ENCODE measurements at places on chromosomes 12 and 14.

DNA sequence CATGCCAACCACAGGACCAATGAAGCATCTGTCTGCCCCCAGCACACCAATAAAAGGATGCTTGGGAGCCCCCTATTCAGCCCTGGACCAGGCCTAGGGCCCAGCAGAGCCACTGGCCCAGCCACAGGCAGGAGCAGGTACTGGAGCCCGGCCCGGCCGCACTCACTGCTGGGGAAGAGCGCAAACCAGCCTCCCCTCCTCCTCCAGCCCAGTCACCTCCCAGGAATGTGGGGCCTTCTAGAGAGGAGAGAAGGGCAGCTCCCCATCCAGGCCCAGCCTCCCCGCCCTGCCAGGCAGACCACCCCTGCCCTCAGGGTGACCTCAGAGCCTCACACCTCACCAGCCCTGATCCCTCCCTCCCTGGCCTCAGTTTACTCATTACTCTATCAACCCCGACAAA lies 56.2 kb downstream of the CCNK start:
- no peak for DNase-seq

- no peak for DNase-seq
Measured at GRCh38 chr12:105457026-105457425, 126.5 kb downstream of the C12orf75 start.

DNA sequence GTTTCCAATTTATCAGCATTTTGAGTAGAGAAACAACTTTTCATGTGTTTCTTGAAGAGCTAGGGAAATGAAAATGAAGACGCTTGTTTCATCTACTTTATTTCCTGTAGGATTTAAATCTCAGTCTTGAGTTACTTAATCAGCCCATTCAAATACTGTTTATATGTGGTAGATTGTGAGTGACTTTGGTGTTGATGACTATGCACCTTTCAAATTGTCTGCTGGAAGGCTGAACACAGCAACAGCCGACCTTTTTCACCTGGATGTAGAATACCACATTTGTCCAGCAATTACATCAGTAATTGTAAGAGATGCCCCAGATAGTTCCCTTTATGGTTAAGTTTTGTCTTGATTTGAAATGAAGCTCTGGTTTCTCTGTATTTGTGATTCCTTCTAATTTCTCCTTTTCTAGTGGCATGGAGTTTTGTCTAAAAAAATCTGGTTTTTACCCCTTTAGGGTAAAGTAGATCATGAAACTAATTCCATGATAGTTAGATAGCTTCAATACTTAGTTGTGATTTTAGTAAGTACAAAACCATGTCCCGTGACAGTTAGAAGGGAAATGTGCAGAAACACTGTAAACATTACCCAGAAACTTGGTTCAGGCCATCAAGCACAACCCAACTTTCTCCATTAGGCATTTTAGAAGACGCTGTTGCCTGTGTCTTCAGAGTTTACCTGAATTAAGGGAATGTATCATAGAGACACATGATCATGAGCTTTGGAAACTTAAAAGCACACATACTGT lies 165.0 kb downstream of the SRGAP1 start:
- no peak for DNase-seq

- DNase-seq: no peak
Measured at GRCh38 chr14:36313206-36313605, 7.2 kb downstream of the MBIP start.

- DNase-seq: no peak
Measured at GRCh38 chr12:116332705-116333380, 55.4 kb upstream of the MED13L start.

GRCh38 chr14:21066882-21067502 lies 3.1 kb upstream of the ARHGEF40 start:
- no peak for DNase-seq

DNA sequence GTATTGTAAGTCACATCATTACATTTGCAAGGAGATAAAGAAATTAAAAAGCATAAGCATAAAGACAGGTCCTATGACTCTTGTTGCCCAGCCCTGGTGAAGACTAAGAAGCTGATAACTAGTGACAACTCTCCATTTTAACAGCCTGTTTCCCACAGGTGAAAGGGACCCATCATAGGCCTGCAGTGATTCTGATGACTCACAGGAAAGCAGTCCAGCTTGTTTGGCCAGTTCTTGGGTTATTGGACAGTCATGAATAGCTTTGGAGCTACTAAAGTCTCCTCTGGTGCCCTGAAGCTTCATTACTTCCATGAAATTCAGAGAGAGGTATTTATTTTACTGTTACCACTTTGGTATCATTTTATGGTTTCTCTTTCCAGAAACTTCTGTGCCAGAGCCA lies 55.5 kb upstream of the DYRK2 start:
- no peak for DNase-seq

- no peak for DNase-seq
Measured at GRCh38 chr14:69004731-69005431, 25.8 kb upstream of the ACTN1 start.

- DNase-seq: no peak
Measured at GRCh38 chr14:93150227-93151208, 34.2 kb downstream of the MOAP1 start.

- no peak for DNase-seq
Measured at GRCh38 chr12:19070341-19070740, 59.2 kb upstream of the PLEKHA5 start.

DNA sequence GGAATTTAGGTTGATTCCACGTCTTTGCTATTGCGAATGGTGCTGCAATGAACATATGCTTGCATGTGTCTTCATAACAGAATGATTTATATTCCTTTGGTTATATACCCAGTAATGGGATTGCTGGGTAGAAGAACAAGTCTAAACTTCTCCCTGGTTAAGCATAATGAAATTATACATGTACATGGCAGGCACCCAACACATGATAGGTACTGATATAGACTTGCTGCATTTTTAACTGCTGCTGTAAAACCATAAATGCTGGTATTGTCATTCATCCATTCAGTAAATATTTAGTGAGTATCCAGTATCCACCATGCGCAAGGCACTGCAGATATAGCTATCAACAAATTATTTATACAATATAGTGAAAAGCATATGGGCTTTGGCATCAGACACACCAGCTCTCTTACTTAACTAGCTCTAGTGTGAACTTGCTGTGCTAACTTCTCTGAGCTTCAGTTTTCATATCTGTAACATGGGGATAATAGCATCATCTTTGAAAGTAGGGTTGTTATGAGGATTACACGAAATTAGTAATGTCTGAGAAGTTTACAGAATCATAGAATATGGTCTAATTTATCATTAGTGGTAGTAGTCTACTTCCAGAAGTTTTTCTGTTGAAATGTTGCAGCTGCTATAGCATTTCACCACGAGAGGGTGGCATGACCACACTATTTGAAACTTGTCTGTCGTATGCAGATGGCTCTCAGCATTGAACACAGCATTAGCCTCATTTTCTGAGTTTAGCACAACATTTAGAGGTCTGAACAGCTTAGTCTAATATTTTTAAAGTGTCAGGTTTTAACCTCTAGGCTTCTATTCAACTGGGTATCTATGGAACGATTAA lies 32.0 kb upstream of the SEL1L start:
- no peak for DNase-seq

DNA sequence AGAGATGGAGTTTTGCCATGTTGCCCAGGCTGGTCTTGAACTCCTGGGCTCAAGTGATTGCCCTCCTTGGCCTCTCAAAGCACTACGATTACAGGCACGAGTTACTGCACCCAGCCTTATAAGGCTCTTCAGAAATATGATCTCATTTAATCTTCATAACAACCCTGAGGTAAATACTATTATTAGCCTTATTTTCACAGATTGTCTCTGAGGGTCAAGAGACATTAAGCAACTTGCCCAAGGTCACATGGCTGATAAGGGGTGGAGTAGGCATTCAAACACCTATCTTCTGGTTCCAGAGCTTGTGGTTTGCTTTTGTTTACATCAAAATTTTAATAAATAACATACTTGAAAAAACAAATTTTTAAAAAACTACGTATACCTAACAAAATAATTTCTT lies 5.1 kb downstream of the PRKAG1 start:
- DNase-seq: no peak

DNA sequence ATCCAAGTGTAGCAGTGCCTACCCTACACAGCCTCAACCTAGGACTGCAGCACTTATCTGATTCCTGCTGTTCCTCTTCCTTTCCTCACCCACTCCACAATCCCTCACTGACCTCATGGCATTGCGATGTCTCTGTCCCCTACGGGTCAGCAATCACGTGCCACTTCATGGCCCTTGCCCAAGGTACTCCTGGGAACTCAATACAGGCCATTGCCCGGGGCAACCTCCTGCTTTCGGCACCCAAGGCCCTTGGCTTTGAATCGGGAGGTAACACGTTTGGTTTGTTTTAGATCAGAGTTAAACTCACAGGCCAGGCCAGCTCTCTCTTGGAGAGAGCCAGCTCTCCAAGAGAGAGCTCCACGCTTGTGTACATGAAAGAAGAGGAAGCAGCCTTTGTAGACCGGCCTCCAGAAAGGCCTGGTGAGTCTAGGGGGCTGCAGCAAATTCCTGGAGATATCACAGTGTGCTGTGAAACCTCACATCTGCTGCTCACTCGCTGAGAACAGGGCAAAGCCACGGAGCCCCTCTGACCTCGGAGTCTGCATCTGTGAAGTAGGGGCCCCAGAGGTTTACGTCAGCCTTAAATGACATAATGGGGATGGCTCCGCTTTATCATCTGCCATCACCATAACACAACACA lies 12.2 kb downstream of the CLMN start:
- DNase-seq: no peak

DNA sequence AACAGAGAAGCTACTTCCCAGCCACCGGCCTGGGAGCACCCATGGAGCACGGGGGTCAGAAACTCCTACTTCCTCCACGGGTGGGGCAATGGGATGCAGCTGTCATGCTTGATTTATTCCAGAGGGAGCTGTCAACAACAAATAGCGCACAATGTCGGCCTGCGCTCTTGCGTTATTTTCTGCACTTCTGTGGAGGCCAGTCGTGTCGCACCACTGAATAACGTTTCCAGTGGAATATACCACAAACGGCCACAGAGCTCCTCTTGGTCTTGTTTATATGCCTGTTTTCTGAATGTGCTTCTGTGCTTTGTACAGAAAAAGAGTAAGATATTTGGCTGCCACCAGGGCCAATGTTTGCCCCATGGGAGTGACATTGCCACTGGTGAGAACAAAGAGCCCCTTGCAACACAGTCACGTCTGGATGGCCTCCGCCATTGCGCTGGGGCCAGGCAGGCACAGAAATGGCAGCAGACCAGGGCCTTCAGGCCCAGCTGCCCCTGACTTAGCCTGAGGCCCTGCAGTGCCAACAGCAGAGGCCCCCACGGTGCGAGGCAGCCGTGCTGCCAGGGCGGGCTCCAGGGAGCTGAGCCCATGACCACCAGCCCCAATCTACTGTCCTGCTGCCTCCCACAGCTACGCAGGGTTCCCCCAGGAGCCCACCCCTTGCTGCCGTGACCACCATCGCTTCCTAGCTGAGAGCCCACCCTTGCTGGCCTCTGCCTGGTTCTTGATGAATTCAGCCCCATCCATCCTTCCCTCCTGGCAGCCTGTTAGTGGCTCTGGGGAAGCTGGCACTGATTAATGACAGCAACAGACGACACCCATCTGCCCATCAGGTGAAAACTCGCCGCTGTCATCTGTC lies 28.9 kb upstream of the TMEM179 start:
- no peak for DNase-seq

GRCh38 chr12:111881716-111882115 lies 39.7 kb downstream of the MAPKAPK5 start:
- no peak for DNase-seq

DNA sequence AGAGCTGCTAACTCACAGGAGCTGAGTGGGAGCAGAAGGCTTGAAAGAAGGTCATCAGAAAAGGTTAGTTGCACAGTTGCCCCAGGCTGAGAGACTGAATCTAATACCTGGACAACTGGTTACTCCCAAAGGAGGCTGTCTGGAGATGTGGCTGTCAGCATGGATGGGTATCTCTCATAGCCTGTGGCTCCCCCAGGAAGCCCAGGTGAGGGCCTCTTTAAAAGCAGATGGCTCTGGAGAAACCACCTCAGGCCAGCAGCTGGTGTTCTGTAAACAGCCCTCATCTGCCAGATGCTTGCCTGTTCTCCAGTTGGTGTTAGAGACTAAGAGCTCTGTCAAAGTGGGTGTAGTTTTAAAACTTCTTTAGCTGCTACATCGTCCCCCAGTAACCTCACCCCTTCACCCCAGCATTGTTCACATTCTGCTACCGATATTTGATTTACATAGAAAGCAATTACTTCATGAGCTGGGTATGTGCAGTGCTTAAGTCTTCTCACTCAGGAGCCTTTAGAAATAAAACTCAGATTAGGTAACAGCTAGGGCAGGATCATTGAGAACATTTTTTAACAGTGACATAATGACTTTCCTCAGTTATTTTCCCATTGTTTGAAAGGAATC lies 25.8 kb downstream of the DACT1 start:
- DNase-seq: no peak

DNA sequence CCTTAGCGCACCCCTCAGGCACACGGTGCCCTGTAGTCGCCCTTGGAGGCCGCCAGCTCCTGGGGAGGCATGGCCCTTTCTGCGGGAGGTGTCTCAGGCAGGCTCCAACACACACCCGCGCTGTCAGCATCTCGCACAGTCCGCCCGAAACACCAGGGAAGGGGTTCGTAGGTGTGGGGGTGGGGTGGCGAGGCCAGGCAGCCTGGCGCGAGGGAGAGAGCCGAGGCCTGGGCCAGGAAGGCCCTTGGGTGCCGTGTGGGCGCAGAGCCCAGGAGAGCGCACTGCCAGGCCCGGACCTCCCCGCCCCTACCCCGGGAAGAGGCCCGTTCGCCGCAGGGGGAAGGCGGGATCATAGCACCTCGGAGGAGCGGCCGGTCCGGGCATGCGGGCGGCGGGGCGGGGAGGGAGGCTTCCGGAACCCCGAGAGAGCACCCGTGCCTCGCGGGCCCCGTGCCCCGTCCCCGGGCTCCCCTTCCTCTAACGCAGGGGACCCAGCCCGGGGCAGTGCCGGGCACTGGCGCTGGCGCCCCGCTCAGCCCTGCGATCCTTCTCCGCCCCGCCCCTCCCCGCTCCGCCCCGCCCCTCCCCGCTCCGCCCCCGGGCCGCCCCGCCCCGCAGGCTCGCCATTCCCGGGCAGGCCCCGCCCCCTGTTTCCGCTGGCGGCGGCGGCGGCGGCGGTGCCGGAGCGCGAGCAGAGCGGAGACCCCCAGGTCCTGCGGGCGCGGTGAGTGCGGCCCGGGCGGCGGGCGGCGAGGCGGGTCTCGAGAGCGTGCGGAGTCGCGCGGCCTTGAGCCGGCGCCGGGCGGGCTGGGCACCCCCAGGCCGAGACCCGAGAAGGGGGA lies at the start of gene TSPAN9:
TSS of gene TSPAN9 (plus strand) at position 650 of the 842 bp plus-strand sequence. CDS start 123,815 bp downstream, outside the sequence.
- peak; percentile 48 for DNase-seq

GRCh38 chr12:20220339-20220738 lies 148.0 kb upstream of the PDE3A start:
- DNase-seq: no peak

DNA sequence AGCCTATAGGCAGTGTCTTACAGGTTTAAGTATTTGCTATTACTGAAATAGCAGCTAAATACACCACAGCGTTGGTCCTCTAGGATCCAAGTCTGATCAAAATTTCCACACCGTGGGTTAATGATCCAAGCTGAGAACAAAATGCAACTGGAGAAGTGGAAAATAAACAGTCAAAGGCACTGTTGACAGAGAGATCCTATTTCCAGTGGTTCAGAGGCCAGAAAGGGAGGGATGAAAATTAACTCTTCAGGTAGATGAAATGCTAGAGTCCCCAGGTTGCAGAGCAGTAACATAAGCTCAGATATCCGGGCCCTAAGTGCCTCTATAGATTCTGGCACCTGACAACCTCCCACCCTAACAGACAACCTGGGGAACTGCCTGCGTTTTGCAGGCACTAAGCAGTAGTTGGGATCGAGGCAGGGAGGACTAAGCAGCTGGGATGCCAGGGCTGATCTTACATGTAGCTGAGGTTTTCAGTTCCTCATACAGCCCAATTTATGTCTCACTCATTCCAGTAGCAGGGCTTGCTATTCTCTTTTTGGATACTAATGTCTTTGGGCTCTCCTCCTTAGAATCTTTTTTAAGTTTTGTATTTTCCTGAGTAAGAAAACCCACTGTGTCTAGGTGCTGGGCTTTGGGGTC lies 42.7 kb upstream of the CRACR2A start:
- no peak for DNase-seq

Data from stimulated activated CD8-positive, alpha-beta memory T cell treated with anti-CD3 and anti-CD28 coated beads, Interleukin-7, amount 100 ng/mL, for 1 hour (primary cell).